NCI-H2171 treated with DMSO at 0.1 percent for 48 hours (cell line): ENCODE measurements at places on chromosomes 16 and 17.

DNA sequence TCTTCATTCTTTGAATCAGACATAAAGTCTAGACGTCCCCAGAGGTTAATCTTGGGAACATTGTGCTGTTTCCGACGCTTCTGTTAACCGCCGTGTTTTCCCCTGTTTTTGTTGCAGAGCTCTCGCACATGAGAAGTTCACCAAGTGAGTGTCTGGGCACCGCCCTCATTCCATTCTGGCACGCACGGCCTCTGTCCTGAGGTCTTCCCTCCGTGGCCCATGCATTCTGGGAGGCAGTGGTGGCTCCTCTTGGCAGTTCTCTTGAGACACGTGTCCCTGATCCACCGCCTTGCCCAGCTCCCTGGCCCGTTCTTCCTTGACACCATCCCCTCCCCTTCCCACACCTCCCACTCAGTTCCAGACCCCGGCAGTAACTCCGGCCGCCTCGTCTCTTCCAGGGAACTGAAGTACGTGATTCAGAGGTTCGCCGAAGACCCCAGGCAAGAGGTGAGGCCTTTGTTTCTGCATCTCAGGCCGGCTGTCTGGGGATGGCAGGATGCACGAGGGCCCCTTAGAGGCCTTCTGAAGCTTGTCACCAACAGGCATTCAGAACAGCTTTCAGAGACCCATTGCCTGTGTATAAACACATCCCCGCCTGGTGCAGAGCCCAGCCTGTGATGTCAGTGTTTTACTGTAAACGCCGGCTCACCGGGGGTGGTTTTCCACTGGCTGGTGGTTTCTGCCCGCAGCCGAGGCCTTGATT is 85.9 kb upstream of the PLCG2 start:
- no peak for DNase-seq

GRCh38 chr17:77391668-77392375 is 251.1 kb downstream of the SEC14L1 start:
- no peak for DNase-seq

- no peak for DNase-seq
These were observed 1.2 kb upstream of the NCBP3 start for GRCh38 chr17:3847165-3847670.

DNA sequence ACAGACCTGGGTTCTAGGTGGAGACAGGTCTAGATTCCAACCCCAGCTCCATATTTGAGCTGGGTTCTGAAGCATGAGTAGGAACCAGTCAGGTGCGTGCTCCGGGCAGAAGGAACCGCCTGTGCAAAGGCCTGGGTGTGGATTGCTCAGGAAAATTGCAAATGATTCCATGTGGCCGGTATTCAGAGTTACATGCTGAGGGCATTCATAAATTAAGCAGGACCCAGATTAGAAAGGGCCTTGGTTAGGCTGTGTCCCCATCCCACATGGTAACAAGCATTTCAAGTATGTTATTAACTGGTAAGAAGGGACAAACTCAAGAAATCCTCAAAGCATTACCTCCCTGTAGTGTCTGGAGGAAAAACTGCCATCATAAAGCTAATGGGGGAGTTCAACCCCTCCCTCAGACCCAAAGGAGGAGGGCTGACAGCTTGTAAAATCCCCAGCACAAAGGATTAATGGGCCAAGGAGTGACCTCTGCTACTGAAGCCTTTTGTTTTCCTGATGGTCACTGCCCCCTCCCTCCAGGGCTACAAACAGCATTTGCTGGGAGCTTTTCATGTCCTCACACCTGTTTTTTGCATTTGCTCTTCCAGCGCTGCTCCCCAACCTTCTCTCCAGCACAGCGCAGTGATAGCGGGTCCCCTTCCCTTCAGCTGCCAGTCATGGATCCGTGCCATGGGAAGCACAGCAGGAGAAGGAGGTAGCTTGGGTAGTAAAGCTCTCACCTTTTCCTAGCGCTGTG is 218.0 kb downstream of the C16orf95 start:
- no peak for DNase-seq

- DNase-seq: no peak
These were observed 666 bp upstream of the METTL9 start for GRCh38 chr16:21598701-21599121.
